ENCODE measurements at places on chromosomes 12 and 14.

- DNase-seq, result no peak
Observed at GRCh38 chr12:11674894-11675390, 25.5 kb downstream of the ETV6 start.

DNA sequence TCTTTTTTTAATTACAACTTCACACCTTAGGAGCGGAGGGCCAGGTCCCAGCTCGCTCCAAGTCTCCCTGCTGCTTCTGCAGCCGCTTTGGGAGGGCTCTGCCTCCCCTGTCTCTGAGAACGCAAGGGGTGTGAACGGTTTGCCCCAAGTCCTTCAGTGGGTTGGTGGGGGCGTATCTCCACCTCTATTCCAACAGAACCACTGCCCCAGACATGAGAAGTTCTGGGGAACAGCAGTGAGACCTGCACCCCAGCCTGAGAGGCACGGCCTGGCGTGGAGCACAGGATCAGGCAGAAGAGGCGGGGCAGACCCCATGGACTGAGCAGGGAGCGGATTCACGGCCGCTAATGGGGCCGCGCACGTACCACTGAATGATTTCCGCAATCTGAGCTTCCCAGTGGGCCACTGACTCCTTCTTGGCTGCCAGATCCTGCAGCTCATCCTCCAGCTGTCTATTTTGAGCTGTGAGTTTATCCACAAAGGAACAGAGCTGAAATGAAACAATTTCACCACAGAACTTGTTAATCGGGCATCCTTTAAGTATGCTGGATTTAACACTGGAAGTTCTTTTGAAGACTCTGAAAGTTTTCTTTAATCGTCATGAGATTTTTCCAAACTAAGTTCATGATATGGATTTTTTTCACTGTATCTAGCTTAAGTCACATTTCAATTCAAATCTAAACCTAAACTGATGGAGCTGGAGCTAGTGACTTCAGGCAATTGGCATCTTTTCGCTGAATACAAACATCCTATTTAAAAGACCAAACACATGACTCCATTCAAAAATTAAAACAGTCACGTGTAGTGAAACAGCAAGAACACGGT lies 44.4 kb downstream of the AMN start:
- no peak for DNase-seq

- no peak for DNase-seq
Observed at GRCh38 chr12:122533856-122534255, 6.8 kb downstream of the KNTC1 start.

- DNase-seq, result no peak
Observed at GRCh38 chr14:21866479-21866878, 192.9 kb upstream of the OR4E1 start.

DNA sequence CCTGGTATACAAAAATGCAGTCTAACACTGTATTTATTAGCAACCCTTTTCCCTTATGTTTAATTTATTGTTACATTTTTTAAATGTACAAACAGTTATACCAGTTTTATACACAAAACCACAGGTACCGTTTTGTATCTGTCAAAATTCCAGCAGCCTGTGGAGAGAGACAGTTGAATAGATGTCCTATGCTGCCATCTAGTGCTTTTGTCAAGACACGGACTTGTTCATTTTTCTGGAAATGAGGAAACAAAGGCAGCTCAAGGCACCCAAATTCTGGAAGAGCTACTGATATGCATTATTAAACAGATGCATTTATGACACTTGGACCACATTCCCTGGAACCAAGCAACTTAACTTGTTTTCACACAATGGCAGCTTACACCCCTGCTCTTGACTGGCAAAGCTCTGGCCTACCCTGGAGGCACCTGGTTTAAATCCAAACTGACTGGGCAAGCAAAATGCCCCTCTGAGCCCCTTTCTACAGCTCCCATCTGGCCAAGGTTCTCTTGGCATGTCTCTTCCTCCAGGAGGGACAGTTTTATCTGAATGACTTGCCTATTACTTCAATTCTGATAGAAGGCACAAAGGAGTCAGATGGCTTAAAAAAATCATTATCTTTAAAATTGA lies 286.9 kb upstream of the PRKD1 start:
- DNase-seq, result no peak

- DNase-seq, result peak; percentile 36
Observed at GRCh38 chr14:91253795-91254323, 9.4 kb upstream of the GPR68 start.

GRCh38 chr12:89977405-89978085 lies 268.9 kb upstream of the ATP2B1 start:
- DNase-seq, result no peak

DNA sequence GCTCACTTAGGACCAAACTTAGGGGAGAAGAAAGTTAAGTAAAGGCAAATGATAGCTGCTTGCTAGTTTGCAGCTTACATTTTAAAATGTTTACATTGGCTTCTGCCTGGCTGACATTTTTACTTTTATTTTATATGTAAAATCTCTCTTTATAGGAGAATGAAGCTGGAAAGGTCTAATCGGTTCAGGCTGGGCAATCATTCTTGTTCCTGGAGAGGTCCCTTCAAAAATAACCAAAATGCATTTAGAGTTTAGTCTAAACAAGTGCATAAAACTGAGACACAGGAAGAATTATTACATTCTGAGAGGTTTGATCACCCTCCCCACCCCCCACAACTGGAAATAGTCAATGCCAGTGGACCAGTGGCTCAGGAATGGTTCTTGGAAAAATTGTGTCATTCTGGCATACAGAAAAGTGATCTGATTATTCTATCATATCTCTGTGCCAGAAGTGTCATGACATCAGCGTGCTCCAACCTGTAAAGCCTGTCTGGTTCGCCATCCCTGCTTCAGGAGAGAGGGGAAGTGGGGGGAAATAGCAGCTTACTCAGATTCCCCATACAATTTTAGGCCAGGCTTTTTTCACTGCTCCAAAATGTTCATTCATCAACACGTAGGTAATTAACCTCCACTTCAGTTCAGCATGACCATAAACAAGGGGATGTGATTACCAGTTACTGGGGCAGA lies 4.2 kb downstream of the PRICKLE1 start:
- DNase-seq, result no peak

GRCh38 chr12:66739940-66740651 lies 61.2 kb upstream of the GRIP1 start:
- no peak for DNase-seq

DNA sequence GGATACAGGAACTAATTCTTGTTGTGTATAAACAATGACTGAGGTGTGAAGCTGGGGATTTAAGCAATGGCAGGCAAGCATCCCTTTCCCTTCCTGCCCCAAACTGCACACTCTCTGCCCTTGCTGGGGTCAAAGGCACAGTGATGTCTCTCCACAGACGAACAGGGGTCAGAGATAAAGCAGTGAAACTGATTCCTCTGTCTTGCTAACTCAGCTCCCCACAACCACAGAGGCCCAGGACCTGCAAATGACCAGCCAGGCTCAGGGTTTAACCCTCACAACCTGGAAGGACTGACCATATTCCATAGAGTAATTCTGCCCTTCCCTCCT lies 67.2 kb downstream of the CCDC88C start:
- DNase-seq, result no peak

- no peak for DNase-seq
Observed at GRCh38 chr14:58082011-58082410, 70.0 kb downstream of the ARMH4 start.

DNA sequence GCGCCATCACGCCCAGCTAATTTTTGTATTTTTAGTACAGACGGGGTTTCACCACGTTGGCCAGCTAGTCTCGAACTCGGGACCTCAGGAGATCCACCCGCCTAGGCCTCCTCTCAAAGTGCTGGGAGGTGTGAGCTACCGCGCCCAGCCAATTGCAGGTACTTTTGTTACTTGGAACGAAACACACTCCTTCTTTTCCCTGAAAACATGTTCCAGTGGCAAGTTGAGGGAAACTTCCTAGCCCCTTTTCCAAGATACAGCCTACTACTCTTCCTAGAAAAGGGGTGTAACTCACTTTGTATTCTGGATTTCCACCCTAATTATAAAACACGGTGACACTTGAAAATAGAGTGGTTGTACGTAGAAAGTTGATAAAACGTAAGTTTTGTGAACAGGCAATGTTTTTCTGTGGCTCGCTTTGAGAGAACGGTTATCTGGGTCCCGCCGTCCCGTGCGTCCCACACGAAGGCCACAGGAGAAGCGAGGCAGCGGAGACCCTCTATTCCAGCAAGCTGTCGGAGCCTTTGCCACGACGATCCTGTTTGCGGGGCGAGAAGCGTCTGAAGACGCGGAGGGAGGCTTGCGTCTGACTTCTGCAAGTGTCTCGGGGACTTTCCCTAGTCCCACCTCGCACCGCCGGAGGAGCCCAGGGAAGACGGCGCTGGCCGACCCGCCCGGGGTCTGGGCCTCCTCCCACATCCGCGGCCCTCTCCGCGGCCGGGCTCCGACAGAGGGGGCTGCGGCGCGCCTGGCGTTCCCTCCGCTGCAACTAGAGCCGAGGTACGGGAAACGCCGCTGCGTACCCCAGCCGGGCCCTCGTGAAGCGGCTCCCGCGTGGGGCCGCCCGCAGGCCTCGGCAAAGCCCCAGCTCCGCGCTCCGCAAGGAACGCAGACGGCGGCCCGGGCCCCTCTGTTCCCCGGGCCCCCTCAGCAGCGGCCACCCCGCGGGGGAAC lies 745 bp downstream of the CDCA4 start:
- peak; percentile 69 for DNase-seq

- no peak for DNase-seq
Observed at GRCh38 chr12:47615711-47616110, 90.1 kb downstream of the RPAP3 start.

DNA sequence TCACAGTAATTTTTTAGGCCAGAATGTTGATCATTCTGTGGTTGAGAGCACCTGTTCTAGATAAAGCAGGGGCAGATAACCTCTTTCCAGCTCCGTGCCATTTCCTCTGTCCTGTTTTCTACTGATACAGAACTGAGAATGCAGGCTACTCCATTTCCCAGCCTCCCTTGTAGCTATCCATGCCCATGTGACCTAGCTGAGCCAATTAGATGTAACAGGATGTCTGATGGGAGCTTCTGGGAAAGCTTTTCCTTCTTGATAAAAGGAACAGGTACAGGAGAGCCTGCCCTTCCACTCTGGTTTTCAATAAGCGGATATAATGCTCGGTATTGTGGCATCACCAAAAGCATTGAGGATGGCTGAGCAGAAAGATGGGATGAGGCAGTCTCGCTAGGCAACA lies 54.2 kb downstream of the LRRC74A start:
- no peak for DNase-seq

DNA sequence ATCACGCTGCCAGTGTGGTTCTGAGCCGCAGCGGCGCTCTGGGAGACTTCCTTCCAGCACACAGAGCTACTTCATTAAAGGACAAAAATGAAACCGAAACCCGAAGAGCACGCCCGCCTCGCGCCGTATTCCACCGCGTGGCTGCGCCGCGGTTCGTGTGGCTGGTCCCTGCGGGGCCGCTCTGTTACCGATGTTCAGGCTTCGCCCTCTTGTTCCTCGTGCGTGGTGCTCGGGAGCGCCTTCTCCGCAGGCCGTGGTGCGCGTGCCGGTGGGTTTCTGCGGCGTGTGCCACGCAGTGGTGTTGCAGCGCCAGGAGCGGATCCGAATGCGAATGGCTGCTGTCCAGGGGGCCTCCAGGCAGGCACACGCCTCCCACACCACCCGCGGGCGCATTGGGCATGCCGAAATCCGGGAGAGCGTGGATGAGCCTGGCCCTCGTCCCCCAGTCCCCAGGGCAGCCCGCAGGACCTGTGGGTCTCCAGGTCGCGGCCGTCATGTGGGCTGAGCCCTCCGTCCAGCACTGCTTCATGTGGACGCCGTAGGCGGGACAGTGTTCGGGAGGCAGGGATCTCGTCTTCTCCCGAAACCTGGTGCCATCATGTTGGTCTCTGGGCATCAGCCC lies 91.2 kb downstream of the ADGRD1 start:
- no peak for DNase-seq

DNA sequence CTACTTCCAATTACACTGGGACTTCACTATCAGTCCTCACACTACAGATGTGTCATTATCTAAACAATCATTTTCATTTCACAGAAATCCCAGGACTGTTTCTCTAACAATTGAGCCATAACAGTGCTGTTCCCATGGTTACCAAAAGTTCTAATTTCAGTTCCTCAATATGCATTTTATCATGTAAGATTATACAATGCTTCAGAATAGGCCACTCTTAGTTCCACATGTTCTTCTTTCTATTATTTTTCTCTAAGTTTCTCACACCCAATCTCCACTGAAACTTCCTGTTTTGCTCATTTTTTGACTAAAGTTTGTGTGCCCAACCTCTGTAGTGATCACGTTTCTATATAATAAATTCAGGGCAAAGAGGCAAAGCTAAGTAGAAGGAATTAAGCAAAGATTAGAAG lies 185.8 kb downstream of the DUSP6 start:
- no peak for DNase-seq

DNA sequence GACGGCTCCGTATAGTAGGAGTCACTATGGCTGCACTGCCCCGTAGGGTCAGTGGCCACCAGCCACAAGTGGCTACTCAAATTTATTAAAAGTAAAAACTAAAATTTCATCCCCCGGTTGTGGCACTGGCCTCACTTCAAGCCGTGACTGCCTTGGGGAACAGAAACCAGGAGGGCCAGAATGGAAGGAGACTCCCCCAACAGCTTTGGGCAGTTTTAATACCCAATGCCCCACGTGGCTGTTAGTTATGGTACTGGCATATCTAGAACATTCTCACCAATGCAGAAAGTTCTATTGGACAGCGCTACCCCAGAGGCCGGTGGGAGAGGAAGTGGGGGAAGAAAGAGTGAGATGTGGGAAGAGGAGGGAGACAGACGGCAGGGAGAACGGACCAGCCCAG lies 6.2 kb downstream of the NCOR2 start:
- no peak for DNase-seq

GRCh38 chr12:48693572-48693971 lies 11.5 kb upstream of the KANSL2 start:
- no peak for DNase-seq

DNA sequence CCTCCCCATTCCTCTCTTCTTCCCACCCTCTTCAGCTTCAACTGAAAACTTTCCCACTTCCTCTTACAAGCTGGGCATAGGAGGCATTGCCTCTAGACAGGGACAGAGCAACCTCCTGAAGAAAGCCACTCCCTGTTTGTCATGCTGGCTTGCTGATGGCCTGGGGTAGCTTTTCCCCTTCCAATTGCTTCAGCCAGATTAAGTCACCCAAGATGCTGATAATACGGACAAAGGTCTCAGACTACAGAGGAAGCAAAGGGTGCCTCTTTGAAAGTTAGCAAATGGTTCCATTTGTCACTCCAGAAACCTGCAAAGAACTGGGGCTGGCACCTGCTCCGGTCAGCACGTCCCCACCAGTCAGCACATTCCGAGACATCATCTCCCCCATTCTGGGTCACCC lies 6.0 kb downstream of the KRT2 start:
- DNase-seq, result peak; percentile 24

- no peak for DNase-seq
Observed at GRCh38 chr12:52913431-52913821, 8.6 kb upstream of the KRT8 start.

DNA sequence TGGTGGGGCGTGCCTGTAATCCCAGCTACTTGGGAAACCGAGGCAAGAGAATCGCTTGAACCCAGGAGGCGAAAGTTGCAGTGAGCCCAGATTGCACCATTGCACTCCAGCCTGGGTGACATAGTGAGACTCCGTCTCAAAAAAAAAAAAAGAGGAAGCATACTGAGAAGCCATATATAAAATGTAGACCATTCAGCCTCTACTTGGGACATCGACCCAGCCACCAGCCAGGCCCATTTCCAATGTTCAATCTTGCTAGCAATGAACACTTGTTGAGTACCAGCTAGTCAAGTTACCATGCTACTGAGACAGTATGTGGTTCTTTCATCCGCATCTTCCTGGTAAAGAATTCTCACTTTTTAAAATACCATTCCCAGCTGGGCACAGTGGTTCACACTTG lies 33.4 kb upstream of the RASSF8 start:
- DNase-seq, result no peak

All from activated naive CD4-positive, alpha-beta T cell treated with anti-CD3 and anti-CD28 coated beads, Interleukin-2, amount 10 ng/mL, durations not matched to agents 7 days and 5 days (primary cell).